Activated CD4-positive, alpha-beta memory T cell treated with anti-CD3 and anti-CD28 coated beads for 36 hours (primary cell): ENCODE measurements at places on chromosomes 3 and 15. TPM values are rescaled to one million over a fixed set of nuclear protein-coding genes. Genes with fewer than 3 reads are reported as not detected.

- DNase-seq, result no peak
- H3K27me3 ChIP-seq, result peaks cover 5% of the 10 kb centered on the region
- no peaks in the 10 kb centered on the region for H3K4me1 ChIP-seq
These were observed 198.4 kb downstream of the EBLN2 start for GRCh38 chr3:73259856-73260255.

Gene MEGF11
- not detected for total RNA-seq

Gene ETFA
- total RNA-seq, result 169 TPM

DNA sequence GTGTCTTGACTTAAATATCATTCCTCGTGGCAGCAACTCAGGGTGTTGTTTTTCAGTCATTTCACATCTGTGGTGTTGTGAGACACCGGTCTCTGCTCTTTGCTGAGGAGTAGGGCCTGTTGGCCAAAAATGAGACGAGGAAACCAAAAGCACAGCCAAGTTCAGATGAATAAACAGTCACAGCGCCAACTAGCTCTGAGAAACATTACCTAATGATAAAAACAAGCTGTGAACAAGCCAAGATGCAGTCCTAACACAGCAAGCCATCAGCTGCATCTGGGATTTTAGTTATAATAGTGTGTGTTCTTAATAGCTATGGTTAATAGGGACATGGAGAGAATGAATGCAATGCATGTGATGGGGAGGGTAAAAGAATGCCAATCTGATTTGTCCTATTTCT, 843.4 kb upstream of the DPPA4 start:
- DNase-seq, result no peak
- H3K4me1 ChIP-seq, result no peaks in the 10 kb centered on the region
- H3K4me3 ChIP-seq, result no peak overlapping the region
- no peaks in the 10 kb centered on the region for H3K36me3 ChIP-seq
- H3K27me3 ChIP-seq, result no peaks in the 10 kb centered on the region

Gene DPPA2
- not detected for total RNA-seq

Gene SLC12A1
- not detected for total RNA-seq

GRCh38 chr3:116614795-116615362, 94.7 kb upstream of the TUSC7 start:
- H3K27me3 ChIP-seq, result no peaks in the 10 kb centered on the region
- no peak overlapping the region for H3K4me3 ChIP-seq
- no peak overlapping the region for H3K27ac ChIP-seq
- no peaks in the 10 kb centered on the region for H3K36me3 ChIP-seq
- DNase-seq, result no peak
